NCI-H526 treated with DMSO at 0.1 percent for 48 hours (cell line): ENCODE measurements at places on chromosomes 6 and 20.

DNA sequence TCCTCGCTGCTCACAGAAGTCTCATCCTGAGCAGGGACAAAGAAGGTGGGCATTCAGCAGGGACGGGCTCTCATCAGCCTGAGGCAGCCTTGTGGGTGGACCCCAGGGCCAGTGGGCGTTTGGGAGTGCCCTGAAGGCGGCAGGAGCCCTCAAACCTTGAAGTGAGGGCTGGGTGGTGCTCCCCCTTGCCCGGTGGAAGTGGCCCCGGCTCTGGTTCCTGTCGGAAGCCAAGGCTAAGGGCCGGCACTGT lies 110.5 kb downstream of the NOL4L start:
- no peak for DNase-seq

- DNase-seq = no peak
These were observed 132.0 kb upstream of the RNF24 start for GRCh38 chr20:4147319-4147718.

GRCh38 chr6:37192666-37193065 lies 22.7 kb downstream of the PIM1 start:
- no peak for DNase-seq

- DNase-seq = no peak
These were observed 6.1 kb upstream of the IFT52 start for GRCh38 chr20:43584448-43585136.

DNA sequence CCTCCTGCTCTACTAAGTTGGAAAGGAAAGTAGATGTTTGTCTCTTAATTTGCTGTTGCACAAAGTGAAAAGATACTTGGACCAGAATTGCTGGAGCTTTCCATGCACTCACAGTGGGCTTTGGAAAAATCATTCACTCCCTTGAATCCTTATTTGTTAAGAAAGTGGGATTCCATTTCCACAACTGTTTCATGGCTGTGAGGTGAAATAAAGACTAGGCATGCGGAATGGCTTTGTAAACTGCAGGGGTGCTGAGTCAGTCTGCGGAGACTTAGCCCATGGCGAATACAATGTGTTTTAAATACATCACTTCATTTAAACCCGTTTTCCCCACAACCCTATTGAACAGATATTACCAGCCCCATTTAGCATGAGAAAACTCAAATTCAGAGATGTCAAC lies 36.8 kb upstream of the CLDN20 start:
- DNase-seq = no peak

- DNase-seq = no peak
These were observed 36.2 kb upstream of the EPB41L1 start for GRCh38 chr20:36118371-36118770.

DNA sequence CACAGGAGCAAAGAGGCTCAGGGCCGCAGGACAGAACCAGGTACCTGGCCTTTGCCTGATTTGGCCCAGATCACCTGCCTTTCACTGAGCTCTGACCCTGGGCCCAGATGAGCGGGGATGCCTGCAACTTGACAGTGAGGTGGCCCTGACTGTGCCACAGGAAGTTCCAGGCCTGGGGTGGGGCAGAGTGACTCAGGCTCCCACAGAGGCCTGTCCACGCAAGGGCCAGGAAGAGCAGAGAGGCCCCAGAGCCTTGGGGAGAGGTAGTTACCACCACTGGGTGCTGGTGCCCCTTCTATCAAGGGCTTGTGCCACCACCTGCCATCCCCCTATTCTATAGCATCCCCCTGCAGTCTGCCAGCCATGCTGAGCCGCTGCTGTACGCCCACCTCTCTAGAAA lies 4.1 kb upstream of the NOL4L start:
- no peak for DNase-seq

GRCh38 chr6:105380634-105381033 lies 22.2 kb downstream of the PREP start:
- DNase-seq = no peak

- no peak for DNase-seq
These were observed 25.9 kb upstream of the EFHC1 start for GRCh38 chr6:52394251-52394666.

DNA sequence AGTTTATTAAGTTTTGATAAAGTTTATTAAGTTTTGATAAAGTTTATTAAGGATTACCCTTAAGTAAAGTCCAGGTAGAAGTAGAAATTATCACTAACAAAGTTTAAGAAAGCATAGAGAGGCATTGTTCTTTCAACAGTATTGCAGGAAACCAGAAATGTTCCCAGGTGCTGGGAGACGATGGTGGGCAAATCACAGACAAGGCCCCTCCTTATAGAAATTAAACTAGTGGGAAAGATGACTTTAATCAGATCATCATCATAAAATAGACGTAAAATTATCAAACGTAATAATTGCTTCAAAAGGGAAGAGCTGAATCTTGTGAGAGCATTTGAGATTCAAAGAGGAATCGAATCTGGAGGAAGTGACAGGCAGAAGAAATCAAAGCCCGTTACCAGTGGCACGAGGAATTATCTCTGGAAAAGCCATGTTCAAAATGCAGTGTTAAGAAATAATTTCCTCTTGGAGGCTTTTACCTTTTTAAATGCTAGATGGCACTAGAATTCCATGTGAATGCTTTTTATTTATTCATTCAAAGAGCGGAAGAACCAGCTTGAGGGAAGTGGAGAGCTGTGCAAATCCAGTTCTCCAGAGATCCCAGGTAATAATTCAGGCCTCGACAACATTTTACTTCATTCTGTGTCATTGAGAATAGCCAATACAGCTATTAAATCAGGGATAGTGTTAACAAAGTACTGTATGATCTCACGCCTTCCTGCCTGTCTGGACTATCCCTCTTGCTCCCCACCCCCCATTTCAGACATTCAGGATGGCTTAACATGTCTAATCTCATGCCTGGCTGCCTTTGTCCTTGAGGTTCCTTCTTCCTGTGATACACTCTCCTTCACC lies 1.0 kb upstream of the APMAP start:
- DNase-seq = peak; percentile 67
